HFF-Myc (cell line): ENCODE measurements at places on chromosomes 4 and X.

GRCh38 chrX:10656214-10656613, 35.8 kb upstream of the MID1 start:
- DNase-seq: no peak

DNA sequence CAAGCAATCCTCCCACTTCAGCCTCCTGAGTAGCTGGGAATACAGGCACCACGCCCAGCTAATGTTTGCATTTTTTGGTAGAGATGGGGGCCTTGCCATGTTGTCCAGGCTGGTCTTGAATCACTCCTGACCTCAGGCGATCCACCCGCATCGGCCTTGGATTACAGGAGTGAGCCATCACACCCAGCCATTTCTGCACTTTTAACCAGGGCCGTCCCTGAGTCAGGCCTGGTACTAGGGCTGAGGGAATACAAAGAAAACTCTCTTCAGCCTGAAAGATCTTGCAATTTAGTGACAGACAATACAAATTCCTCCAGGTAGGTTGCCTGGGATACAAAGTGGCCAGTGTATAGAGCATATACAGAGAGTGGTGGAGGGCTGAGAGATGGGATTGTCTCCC, 65.8 kb downstream of the BCOR start:
- no peak for DNase-seq

DNA sequence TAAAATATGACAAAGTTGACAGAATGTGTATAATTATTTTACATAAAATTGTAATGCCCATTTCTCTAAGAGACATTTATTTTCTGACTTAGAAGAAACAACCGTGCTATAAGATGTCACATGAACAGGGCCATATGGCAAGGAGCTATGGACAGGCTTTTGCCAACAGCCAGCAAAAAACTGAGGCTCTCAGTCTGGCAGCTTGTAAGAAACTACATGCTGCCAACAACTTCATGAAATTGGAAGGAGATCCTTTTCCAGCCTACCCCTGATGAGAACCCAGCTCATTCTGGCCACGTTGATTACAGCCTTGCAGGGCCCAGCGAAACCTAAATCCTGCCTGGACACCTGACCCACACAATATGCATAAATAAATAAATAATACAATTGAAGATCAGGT, 250.3 kb upstream of the ARSJ start:
- DNase-seq: no peak

DNA sequence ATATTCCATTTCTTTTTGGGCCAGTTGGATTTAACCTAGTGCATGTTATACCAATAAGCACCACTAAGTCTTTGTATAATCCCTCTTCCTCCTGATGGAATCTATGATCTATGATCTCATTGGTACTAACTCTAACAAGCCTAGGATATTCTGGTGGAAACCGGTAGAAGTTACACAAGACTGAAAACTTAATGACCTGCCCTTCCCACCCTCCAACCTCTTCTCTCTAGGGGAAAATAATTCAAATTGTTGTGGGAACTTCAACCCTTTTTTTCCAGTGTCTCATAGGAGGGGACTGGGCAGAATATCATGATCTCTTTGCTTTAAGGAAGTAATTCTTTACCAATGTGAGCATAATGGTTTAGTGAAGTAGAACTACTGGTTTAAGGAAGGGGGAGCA, 289.5 kb upstream of the BOD1L1 start:
- no peak for DNase-seq
